HepG2 (cell line): ENCODE measurements at places on chromosomes 11 and 22.

GRCh38 chr22:41512421-41513194, 31.7 kb downstream of the POLR3H start:
- DNase-seq: peak; percentile 29

GRCh38 chr11:34308913-34309585, 48.8 kb downstream of the ABTB2 start:
- peak; percentile 86 for DNase-seq

DNA sequence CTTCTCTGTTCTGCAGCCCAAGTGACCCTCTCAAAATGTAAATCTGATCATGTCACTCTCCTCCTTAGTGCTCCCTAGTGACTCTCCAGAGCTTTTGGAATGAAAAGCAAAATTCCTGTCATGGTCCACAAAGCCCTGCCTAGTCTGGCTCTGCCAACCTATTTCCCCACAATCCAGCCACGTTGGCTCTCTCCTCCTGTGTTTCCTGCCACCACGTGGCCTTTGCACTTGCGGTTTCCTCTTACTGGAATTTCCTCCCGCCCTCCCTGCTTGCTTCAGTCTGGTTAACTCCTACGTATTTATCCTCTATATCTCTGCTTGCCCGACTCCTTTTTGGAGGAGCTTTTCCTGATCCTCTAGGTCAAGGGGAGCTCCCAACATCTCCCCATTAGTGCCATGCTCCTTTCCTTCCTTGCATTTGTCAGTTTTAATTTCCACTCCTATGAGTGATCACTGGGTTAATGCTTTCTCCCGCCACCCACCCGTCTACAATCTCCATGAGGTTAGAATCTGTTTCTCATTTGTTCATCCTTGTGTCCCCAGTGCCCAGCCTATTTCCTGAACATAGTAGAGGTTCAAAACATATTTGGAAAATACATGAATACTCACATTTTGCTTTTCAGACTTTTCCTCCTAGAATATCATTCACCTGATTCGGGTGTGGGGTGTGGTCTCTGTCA, 11.5 kb downstream of the NNMT start:
- peak; percentile 23 for DNase-seq

DNA sequence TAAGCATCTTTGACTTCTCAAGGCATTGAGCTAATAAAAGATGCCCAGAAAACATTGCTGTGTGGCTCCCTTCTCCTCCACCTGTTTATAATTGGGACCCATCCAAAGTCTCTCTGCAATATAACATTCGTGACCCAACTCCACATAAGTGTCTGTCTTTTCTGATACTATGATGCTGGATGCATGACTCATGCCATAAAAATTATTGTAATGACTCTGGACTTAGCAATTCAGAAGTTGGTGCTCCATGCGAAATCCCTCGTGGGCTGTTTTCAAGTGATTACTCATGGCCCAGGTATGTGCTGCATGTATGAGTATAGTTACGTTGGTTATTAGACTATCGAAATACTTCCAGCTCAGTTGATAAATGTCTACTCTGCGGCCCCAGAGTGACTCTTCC, 11.7 kb downstream of the FJX1 start:
- peak; percentile 37 for DNase-seq

GRCh38 chr11:16784097-16784496, 45.6 kb downstream of the C11orf58 start:
- no peak for DNase-seq

DNA sequence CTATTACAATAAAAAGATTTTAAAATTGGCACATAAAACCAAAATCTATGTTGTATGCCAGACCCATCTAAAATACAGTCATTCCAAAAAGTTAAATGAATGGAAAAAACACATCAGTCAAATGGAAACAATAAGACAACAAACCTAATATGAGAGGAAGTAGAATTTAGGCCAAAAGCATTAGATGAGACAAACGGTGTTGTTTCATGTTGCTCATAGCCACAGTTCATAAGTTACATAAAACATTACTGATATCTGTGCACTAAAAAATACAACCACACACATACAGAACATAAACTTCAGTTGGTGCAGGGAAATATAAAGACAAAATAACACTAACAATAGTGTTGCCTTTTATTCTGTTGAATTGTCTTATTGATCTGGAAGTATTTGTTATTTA, 661.9 kb downstream of the CNTN5 start:
- DNase-seq: no peak

GRCh38 chr11:64037027-64037634, 1.4 kb downstream of the FLRT1 start:
- DNase-seq: no peak

- DNase-seq: no peak
Observed at GRCh38 chr11:111912535-111912934, at the start of gene HSPB2. Gene HSPB2 (plus strand): TSS chr11:111912734. CDS start chr11:111912830, 96 bp downstream.

DNA sequence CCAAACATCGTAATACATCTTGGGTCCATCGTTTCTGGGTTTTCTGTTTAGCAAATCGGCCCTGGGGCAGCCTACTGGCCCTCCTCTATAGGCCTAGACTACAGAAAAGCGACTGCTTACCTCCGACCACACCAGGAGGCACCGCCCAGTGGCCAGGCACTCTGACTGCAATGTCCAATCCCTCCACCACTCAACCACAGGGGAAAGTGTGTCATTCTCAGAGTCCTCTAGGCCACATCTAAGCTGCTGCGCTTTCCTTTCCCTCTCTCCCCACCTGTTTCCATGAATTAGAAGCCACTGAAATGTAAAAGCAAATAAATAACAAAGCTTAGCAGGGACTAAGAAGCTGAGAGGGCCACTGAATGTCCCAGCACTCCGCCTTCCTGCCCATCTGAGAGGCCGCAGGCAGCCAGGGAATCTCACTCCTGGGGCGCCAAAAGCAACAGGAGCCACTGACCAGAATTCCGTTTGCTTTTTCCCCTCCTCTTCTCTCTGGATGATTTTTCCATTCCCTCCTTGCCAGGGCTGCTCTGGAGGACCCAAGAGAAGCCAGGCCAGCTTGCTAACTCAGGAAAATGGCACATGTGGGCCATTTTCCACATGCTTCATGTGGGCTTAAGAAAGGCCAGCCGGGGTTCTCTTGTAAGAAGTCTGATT, 50.1 kb upstream of the FLI1 start:
- DNase-seq: no peak

GRCh38 chr22:36966851-36967540, 52.3 kb downstream of the TST start:
- DNase-seq: no peak

DNA sequence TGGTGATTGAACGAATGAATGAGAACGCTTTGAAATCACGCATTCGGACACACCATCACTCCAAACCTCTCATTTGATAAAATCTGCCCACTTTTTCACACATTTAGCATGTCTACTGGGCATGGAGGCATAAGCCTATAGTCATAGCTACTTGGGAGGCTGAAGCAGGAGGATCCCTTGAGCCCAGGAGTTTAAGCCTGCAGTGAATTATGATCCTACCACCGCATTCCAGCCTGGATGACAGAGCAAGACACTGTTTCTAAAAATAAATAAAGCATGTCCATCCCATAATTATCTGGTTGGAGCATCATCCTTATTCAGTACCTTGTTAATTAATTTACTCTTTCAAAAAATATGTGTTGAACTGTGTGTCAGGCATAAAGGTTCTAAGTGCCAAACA, 3.3 kb upstream of the PICALM start:
- DNase-seq: no peak

DNA sequence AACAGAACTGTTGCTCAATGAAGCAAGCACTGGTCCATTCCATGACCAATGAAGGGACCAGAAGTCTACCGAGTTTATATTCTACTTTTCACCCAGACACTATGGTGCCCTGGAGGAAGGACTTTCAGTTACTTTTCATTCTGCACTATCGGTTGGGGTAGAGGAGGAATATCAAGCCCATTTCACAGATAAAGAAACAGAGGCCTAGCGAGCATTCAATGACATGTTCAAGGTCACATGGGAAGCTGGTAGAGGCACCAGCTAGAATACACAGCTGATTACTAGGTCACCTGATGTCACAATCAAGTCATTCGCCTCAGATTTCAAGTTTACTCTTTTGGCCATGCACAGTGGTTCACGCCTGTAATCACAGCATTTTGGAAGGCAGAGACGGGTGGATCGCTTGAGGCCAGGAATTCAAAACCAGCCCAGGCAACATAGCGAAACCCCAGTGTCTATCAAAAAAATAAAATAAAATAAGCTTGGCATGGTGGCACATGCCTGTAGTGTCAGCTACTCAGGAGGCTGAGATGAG, 17.6 kb upstream of the PRG2 start:
- DNase-seq: no peak

DNA sequence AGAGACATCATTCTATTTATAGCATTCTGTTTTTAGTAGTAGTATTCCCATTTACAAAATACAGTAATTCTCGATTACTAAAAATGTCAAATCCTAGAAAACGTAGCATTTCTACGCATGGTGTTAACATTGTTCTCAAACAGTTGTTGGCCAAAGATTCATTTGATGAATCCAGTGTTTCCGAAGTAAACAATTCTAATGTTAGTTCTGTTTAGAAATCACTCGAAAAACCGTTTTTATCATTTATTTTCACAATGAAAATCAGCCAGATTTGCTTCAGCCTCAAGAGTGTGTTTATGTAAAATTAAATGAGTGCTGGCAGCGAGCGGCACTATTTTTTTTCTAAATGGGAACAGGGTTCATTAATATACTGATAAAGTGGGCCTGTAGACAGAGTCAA, 7.1 kb downstream of the MS4A18 start:
- no peak for DNase-seq

GRCh38 chr11:65066805-65067291, 8.5 kb upstream of the NAALADL1 start:
- DNase-seq: no peak

DNA sequence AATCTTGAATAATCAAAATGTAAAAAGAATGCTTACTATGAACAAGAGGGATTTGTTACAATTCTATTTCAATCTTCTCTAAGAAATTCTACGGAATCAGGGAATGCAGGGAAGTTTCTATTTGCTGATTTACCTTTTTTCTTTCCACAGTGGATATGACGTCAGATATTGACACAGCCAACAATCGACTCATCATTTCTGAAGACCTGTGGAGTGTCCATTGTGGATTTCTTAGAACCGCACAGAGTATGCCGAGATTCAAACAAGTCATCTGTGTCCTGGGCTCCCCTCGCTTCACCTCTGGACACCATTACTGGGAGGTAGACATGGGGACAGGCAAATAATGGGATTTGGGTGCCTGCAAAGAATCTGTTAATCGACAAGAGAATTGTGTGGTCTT, 4.1 kb upstream of the RFPL1 start:
- DNase-seq: no peak

GRCh38 chr11:131649856-131650255, 279.4 kb downstream of the NTM start:
- no peak for DNase-seq
